ENCODE measurements at places on chromosomes 6 and 20. TPM values are rescaled to one million over a fixed set of nuclear protein-coding genes. Genes with fewer than 3 reads are reported as not detected.

PTK7 gene
- not detected for polyA plus RNA-seq

SYCP2 gene
- 0.56 TPM for polyA plus RNA-seq

CNPY3 gene
- 272 TPM for polyA plus RNA-seq

DPPA5 gene
- not detected for polyA plus RNA-seq

FITM2 gene
- 0.76 TPM for polyA plus RNA-seq

PLAGL2 gene
- 4.8 TPM for polyA plus RNA-seq

COL21A1 gene
- polyA plus RNA-seq = not detected

BPIFB1 gene
- not detected for polyA plus RNA-seq

BPIFB4 gene
- polyA plus RNA-seq = not detected

TENT5A gene
- 4.2 TPM for polyA plus RNA-seq

RBM24 gene
- not detected for polyA plus RNA-seq

Measured in IgD-negative memory B cell (primary cell).